ENCODE measurements at places on chromosomes 3 and 15.

DNA sequence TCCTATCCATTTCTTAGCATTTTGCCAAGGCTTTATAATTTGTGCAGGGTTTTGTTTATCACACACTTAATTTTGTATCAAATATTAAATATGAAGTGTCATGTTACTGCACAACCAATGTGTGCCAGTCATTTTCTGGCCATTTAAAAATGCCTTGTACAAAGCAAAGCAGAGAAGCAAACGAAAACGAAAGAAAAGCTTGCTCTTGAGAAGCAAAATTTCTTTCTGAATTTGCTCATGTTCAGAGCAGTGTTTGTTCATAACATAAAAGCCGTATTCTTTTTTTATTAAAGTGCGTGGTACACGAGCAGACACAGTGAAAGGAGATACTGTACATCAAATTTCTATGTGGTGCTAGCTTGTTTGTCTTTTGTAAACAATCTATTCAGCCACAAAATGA is 792.6 kb downstream of the NAALADL2 start:
- DNase-seq = no peak

- DNase-seq = no peak
Measured at GRCh38 chr3:20104167-20104661, 64.0 kb downstream of the KAT2B start.

- DNase-seq = no peak
Measured at GRCh38 chr3:31248563-31248992, 284.1 kb upstream of the STT3B start.

DNA sequence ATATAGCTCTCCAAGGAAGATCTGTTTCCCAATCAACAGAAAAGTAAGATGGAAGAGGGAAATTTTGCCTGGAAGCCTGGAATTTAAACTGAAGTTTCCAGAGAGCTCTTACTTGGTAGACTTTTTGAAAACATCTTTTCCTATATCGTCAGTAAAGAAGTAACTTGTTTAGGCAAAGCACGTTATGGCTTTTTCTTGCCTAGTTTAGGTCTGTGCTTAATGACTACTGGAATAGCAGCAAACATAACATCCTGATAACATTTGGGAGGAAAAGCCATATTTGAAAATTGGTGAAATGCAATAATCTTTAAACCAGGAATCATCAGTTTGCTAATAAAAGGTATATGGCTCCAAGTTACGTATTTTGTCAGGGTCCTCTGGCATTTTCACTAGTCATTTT is 160.4 kb upstream of the CGNL1 start:
- DNase-seq = no peak

- DNase-seq = no peak
Measured at GRCh38 chr3:141246958-141247301, 15.3 kb downstream of the PXYLP1 start.

- DNase-seq = no peak
Measured at GRCh38 chr3:196688349-196688748, 23.7 kb downstream of the CEP19 start.

DNA sequence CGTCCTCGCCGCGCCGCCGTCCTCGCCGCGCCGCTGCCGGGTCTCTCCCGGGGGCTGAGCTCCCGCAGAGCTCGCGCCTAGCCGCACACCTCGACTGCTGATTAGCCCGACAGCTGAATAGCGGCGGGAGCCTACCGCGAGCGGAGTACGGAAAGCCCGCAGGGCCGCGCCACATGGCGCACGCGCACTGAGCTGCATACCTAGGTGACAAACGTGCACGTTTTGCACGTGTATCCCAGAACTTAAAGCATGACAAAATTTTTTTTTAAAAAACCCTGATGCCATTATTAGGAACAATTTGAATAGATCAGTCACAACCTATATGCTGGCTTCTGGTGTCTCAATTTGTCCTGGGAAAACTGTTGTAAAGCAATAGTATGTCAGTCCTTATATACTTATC is at the start of gene GOLGA8A:
Gene GOLGA8A, minus strand, starts transcription at position 122 of the 400 bp plus-strand sequence. CDS start 48,117 bp downstream, outside the sequence.
- no peak for DNase-seq

- DNase-seq = no peak
Measured at GRCh38 chr15:73924171-73924921, 1.9 kb upstream of the LOXL1 start.

DNA sequence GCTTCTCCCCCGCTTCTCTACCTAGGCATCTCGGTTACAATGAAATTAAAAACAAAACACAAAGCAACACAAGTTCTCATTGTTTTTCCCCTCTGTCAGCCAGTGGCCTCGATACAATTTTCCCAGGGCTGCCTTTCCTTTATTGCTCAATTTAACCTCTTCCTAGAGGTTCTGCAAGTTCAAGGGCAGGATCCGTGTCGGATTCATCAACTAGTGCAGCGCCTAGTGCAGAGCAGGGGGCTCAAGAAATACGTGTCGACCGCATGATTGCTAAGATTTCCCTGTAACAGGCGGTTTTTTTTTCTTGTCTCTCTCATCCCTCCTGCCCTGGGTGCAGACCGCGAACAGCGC is 1.4 kb upstream of the BHLHE40 start:
- peak; percentile 74 for DNase-seq

- no peak for DNase-seq
Measured at GRCh38 chr15:71189718-71190117, 74.4 kb downstream of the THSD4 start.

DNA sequence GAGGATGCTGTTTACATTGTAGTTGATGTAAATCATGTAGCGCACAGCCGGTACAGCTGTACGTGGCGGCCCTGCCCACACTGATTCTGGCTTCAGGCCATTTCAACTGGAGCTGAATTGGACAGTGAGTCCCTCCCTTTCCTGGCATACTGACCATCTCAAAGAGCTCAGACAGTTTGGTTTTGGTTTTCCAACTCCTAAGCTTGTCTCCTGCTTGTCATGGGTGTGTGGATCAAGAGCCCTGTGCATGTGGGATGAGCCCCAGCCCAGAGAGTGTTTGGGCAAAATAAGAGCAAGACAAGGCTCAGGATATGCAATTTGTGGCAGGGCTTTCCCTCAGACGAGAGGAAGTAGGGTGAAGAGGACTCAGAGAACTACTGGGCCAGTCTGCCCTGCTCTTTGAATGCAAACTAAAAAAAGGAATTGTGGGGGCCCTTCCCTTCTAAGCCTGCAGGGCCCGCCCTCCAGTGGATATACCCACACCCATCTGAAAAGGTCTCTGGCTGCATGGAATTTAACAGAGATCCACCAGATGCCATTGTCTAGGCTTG is 13.3 kb downstream of the ITGA11 start:
- DNase-seq = no peak

- no peak for DNase-seq
Measured at GRCh38 chr15:43274136-43274535, 7.4 kb upstream of the TGM5 start.

DNA sequence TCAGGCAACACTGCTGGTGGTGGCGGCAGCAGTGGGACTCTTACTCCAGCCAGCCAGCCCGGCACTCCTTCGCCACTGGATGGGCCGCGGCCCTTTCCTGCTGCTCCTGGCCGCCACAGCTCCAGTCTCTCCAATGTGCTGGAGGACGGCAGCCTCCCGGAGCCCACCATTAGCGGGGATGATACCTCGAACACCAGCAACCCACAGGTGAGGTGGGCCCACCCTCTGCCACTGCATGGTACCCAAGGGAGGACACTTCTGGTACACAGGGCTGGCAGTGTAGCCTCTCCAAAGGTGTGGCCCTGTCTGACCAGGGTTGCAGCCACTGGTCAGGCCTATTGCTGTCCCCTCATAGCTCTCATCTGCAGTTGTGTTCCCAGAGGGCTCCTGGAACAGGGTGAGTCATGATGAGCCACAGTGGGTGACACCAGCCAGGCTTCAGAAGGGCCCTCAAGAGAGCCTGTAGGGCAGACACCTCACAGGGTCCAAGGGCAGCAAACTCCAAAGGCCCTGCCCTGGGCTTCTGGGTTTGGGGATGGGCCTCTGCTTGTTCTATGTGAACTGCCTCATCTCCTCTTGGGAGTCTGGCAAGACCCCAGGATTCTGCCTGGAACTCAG is 20.8 kb downstream of the NBEAL2 start:
- no peak for DNase-seq

DNA sequence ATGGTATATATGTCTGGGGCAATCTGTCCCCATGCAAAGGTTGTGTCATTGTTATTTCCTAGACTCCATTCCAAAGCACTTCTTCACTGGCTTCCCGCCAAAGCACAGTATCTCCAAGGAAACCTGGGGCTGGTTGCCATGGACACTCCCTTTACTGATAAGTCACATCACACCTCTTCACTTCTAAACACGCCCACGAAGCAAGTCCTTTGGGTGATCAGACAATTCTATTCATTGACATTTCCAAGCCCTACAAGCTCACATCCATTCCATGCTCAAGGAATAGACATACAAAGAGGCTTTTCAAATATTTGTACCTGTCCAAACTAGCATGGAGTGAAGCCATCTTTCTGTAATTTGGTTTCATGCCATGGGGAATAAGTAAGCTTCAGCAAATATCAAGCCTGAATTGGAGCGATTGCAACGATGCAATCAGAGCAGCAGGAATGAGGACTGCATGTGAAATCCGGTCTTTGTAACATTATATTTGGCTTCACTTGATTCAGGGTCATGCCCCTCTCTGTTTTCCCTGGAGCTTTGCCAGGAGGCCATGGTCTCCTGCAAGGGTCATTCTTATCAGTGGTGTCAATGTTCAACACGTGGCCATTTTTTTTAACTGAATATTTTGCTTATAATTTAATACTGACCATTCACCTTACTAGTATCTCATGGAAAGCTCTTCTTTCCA is 201.6 kb upstream of the TMC3 start:
- no peak for DNase-seq

DNA sequence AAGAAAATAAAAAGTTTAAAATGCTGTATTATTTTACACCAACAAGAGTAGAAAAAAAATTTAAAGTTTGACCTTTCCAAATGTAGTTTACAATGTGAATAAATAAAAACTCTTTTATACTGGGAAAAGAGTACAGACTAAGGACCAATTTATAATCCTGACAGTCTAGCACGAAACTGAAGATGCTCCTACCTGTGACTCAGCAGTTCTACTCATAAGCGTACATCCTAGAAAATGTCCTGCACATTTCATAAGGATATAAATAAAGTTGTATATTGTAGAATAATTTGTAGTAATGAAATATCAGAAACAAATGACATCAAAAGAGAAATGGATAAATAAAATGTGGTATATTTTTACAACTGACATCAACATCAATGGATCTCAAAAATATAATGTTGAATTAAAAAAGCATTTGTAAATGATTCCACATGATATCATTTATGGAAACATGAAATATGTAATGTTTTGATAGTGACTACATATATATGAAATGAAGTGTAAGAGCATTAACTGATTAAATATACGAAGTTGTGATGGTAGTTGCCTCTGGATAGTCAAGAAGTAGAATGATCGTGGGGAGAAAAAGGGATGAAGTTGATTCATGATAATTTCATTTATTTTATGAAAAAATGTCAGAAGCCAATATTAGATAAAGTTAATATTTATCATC is 161.3 kb upstream of the CBLB start:
- DNase-seq = no peak

GRCh38 chr3:188518835-188519452 is 365.0 kb downstream of the LPP start:
- no peak for DNase-seq

- DNase-seq = no peak
Measured at GRCh38 chr3:88443066-88443465, 293.3 kb downstream of the C3orf38 start.

DNA sequence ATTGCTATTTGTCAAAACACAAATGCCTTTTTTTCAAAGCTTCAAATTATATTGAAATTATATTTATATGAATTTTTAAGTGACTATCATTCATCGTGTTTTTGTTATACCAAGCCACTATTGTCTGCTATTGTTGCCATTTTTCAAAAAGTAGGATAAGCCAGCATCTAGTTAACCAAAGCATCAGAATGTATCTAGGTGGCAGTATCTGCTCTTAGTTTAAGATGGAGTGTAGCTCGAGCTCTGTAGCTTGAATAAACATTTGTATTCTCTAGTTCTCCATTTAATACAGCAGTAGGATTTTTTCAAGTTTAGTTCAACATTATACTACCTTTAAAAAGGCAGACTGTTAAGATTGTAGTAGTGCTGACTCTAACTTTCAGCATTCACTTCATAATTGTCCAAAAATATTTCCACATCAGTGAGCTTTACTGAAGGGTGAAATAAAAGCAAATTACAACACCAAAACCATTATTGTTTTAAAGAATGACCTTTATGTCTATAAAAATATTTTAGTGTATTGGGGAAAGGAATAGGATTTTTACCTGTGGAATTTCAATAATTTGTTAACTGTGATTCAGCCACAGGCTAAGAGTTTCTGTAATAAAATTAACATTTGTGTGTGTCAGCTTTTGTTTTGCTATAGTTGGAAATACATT is 19.6 kb upstream of the C15orf61 start:
- DNase-seq = peak; percentile 43

- DNase-seq = no peak
Measured at GRCh38 chr3:108441071-108441507, 69.3 kb downstream of the MYH15 start.

DNA sequence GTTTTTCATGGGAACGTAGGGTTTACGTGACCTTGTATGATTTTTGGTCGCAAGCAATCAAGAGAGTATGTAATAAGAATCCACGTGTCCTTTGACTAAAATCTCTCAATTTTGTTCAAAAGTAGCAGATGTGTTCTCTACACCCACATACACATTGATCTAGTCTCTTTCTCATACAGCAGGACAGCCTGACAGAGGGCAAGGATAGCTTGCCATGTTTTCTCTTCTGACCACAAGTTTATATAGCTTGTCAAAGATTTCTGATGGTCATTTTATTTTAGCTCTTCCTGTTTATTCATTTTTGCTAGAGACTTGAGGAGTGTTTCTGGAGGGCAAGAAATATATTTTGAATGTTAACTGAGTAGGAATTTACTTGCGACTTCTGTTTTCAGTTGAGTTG is 570.2 kb upstream of the ALCAM start:
- DNase-seq = no peak

- DNase-seq = no peak
Measured at GRCh38 chr3:188722963-188723362, 448.8 kb upstream of the TPRG1 start.

- DNase-seq = peak; percentile 36
Measured at GRCh38 chr15:29747837-29748417, 74.3 kb downstream of the TJP1 start.

GRCh38 chr3:126097801-126098200 is 13.9 kb upstream of the SLC41A3 start:
- no peak for DNase-seq

DNA sequence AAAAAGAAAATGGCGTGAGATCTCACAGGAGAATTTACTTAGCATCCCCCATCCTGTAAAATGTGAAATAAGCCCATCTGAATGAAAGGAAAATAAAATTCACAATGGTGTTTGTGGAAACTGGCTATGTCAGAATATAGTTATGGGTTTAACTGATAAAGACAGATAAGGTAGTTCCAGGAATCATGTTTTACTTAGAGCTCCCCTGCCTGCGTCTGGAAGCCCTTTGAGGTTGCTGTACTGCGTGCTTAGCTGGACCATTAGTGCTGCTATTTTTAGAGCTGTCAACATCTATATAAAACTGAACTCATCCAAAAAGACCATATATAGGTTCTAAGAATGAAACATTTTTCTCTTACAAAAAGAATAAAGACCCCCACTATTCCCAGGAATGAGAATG is 130.8 kb downstream of the LSAMP start:
- no peak for DNase-seq

All from NAMALWA (cell line).